ENCODE measurements at places on chromosomes 5 and 9.
A peak's percentile ranks its signal among the peaks of the same experiment; 100 is the strongest.

DNA sequence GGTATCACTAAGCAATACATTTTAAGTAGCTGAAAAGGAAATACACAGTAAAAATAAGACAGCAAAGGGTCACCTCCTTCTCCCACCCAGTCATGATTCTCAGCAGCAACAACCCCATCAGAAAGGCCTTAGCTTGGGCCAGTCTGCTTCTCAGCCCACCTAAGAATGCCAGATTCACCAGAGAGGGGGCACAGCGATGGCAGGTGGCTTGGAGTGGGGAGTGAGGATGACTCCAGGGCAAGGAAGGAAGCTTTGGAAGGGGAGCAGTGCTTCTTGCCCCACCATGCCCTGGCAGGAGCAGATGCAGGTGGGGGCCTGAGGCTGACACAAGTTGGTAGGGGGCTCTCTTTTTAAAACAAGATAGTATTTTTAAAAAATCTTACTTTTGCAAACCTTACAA, 51.4 kb downstream of the ABCA1 start:
- DNase-seq = no peak

GRCh38 chr9:122212473-122213004, 16.2 kb downstream of the LHX6 start:
- DNase-seq = no peak

GRCh38 chr5:72848474-72849428, 32.3 kb downstream of the TNPO1 start:
- peak; percentile 59 for DNase-seq

DNA sequence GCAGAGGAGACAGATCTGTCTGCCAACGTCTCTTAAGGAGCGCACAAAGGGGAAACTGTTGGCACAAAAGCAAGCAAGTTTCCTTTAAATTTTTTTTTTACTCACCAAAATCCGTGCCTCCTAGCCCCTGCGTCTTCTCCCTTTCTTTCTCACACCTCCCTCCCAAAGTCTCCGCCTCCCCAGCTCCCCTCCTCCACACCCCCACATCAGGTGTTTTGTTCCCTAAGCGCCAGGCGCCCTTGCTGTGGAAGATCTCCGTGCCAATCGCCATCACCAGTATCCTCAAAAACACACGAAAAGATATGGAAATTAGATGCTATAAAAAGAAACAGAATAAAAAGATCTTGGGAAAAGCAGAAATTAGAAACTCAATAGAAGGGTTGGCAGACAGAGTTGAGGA, 87.6 kb downstream of the DRD1 start:
- DNase-seq = no peak

- DNase-seq = no peak
Observed at GRCh38 chr9:91746357-91746756, 203.7 kb downstream of the ROR2 start.

GRCh38 chr9:111003182-111003581, 35.1 kb downstream of the LPAR1 start:
- DNase-seq = no peak

GRCh38 chr5:77065256-77065655, 21.8 kb downstream of the ZBED3 start:
- DNase-seq = no peak

DNA sequence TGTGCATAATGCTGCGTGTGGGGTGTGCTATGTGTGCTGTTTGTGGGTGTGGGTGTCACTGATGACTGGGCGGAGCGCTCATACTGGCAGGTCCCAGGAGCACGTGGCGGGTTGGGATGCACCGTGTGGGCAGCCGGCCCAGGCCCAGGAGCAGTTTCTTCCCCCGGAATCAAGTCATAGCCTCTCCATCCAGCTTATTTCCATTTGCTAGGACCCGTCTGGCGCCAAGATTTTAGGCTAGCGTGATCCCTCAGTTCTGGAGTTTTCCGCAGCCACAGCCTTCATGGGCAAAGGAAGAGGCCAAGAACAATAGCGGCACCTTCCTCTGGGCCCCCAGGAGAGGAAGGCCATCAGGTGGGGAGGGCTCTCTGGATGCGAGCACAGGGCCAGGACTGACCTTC, 43.3 kb upstream of the NEURL1B start:
- DNase-seq = no peak

DNA sequence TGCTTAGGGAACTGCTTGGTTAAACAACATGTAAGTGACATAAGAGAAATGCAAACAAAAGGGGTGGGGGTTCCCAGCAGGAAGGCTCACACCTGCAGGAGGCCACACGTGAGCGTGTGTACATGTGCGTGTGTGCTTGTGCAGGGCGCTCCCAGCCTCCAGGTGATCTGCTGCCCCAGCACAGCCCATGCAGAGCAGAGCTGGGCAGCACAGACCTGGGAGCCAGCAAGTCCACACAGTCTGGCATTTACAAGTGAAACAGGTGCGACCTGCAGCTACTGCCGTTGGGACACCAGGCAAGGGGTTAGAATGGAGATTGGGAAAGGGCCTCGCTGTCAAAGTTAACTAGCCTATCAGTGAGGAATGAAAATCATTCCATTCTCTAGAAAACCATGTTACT, 41.8 kb downstream of the GRAMD2B start:
- no peak for DNase-seq

DNA sequence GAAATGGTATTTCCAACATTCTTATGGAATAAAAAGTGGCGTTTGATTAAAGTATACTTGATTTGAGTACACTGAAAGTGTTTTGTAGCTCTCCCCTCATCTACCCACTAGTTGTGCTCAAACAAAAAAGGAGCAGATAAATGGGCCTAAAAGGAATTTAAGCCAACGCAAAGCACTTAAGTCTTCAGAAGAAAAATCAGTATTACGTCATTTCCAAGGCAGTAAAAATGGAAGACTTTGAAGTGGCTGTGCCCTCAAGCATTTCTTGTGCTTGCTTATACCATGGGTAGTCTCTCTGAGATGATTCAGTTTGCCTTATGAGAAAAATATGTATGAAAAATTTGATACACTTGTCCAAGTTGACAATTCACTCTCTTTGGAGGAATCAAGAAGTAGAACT, 279.9 kb upstream of the CD180 start:
- DNase-seq = no peak

GRCh38 chr5:128881502-128882018, 83.7 kb upstream of the SLC27A6 start:
- no peak for DNase-seq

- DNase-seq = no peak
Observed at GRCh38 chr9:89923961-89924504, 319.2 kb downstream of the GADD45G start.

- no peak for DNase-seq
Observed at GRCh38 chr9:130938184-130938651, 829 bp downstream of the FIBCD1 start.

DNA sequence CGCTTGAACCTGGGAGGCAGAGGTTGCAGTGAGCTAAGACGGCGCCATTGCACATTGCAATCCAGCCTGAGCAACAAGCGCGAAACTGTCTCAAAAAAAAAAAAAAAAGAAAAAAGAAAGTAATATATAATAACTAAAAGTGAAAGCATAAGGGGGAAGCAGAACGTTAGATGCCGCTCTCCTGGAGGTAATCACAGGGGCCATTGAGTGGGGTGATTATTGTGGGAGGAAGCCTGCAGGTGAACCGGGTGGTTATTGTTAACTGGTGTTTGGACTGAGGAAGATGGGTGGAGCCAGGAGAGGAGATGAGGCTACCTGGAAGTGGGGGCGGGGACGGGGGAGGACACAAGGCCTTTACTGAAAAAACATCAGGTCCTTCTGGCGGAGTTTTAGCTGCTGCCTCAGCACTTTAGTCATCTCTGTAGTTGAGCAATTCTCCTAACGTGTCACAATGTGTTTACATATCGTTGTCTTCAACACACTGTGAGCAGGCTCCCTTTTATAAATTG, 5.3 kb upstream of the TJP2 start:
- no peak for DNase-seq

DNA sequence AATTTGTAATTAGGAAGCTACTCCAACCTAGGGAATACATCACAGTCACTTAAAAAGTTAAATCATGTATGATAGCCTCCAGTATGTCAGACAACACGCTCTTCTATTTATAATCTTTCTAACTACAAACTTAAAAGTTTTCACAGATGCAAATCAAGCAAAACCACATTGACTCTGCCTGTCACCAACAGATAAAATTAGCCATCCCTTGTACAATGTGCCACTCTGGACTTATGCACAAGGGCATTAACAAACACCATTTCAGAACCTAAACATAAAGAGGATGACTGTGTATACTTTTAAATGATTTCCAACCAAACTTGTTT, 14.7 kb downstream of the ERP44 start:
- DNase-seq = peak; percentile 30

DNA sequence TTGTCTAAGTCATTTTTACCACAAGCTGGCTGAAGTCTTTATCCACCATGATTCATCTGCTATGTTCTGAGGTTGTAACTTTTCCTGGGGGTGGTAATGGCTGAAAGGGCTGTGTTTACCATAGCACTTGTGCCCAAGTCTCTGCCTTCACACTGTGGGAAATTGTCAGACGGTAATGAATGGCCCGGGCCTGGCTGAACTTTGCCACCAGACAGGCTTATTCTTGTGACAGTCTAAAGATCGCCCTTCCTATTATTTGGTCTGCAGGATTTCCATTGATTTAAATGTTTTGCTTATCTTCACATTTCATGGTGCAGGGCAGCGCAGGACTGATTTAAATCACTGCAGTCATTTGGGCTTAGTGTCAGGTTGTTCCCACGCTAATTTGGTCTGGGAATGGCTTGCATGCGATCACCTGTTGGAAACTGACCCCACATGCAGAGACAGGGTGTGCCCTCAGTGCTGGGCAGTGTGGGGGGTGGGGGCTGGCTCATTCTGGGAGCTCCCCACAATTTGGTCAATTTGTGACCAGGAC, 109.3 kb upstream of the ICE1 start:
- no peak for DNase-seq

GRCh38 chr5:147327421-147327820, 92.6 kb downstream of the STK32A start:
- no peak for DNase-seq

DNA sequence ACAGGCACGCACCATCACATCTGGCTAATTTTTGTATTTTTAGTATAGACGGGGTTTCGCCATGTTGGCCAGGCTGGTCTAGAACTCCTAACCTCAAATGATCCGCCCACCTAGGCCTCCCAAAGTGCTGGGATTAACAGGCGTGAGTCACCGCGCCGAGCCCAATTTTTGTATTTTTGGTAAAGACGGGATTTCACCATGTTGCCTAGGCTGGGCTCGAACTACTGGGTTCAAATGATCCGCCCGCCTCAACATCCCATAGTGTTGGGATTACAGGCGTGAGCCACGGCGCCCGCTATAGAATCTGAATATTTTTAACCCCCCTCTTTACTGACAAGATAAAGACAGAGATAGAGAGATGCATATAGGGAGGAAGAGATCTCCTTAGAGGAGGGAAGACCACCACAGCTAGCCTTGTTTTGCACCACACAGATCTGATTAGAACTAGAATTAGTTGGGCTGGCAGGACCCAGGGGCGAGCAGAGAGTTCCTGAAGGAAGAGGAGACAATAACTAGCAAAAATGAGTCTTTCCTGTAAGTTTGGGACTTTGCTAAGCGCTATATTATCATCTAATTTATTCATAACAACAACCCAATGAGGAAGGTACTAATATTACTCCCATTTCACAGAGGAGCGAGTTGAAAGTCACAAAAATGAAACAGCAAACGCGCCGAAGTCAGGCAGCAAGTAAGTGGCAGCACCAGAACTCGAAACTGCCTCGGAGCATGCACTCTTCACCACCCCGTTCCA, 1.5 kb upstream of the ANKHD1 start:
- no peak for DNase-seq

GRCh38 chr9:84705128-84705527, 35.6 kb downstream of the NTRK2 start:
- no peak for DNase-seq

- DNase-seq = no peak
Observed at GRCh38 chr5:43420241-43420640, 8.1 kb upstream of the CCL28 start.

DNA sequence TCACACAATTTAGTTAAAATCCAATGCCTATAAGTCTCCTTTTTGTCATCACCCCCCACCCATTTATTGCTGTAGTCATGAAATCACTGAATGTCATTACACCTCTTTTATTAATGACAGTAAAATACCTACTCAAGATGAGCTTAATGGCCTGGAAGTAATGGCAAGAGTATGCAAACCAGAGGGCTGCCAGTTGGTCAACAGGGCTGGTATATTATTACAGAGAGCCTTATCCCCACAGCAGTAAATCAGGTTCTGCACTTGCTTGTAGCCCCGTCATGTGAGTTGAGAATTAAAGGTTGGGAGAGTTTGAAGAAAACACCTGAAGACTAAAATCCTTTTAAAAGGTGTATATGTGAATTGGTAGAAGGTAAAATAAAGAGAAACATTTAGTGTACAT, 372.4 kb downstream of the MAT2B start:
- DNase-seq = no peak

GRCh38 chr5:178285399-178286225, 53.0 kb upstream of the PHYKPL start:
- DNase-seq = no peak

- DNase-seq = no peak
Observed at GRCh38 chr5:53037141-53037859, 48.1 kb downstream of the ITGA2 start.

DNA sequence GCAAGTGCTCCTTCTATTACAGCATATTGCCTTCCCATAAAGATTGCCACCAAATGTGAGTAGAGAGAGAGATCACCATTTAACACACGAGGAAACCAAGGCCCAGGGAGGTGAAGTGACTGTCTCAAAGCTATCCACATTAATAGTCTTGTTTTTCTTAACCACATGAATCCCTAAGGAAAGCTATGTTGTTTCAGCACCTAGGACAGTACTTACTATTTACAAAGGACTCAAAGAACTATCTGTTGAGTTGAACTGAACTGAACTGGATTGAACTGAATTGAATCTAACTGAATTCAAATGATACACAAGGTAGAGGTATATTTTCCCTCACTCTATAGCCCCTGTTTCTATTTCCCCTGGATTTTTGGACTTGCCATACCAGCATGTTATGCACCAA, 430.4 kb downstream of the CAAP1 start:
- peak; percentile 3 for DNase-seq

- peak; percentile 68 for DNase-seq
Observed at GRCh38 chr9:17135295-17136160, 688 bp downstream of the CNTLN start.

GRCh38 chr5:38184627-38185026, 73.7 kb upstream of the EGFLAM start:
- no peak for DNase-seq

DNA sequence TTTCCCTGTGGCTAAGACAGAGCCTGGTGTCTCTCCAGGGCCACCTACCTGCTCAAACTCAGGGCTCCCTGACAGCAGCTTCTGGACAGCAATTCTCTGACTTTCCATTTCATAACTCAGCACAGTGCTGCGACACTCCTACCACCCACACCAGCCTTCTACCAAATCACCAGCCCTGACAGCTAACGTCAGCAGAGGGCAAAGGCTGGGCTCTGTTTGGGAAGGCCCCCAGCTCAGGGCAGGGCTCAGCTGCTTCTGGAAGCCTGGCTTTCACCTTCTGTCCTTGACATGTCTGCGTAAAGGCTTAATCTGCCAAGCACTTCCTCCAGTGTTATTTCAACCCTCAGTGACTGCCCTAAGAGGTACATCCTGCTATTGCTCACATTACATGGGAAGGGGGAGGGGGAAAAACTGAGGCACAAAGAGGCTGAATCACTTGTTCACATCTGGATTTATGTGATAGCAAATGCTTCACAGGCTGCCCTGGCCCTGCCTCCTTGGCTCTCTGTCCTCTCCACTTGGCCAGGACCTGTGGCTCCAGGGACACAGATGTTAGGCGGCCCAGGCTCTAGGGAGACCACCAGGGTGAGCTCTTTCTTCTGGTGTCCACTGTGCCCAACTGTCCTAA, 102.5 kb upstream of the PANK3 start:
- no peak for DNase-seq

- no peak for DNase-seq
Observed at GRCh38 chr5:72633649-72634048, 126.4 kb upstream of the ZNF366 start.
